Gastrocnemius medialis (tissue), 4 donors: ENCODE measurements at places on chromosomes 3 and 15. TPM values are rescaled to one million over a fixed set of nuclear protein-coding genes. Genes with fewer than 3 reads are reported as not detected.

BLM gene
- 11.6 TPM for total RNA-seq

GCNT3 gene
- not detected for total RNA-seq

FBXL22 gene
- total RNA-seq, result 0.89 TPM

TMCO5A gene
- not detected for total RNA-seq

SPINK8 gene
- not detected for total RNA-seq

PIK3R4 gene
- total RNA-seq, result 15.4 TPM

TTLL13 gene
- total RNA-seq, result not detected

SLC12A1 gene
- not detected for total RNA-seq

RPL32 gene
- total RNA-seq, result 1,023 TPM

BCL2A1 gene
- not detected for total RNA-seq
